ENCODE measurements at places on chromosomes 16 and 17. TPM values are rescaled to one million over a fixed set of nuclear protein-coding genes. Genes with fewer than 3 reads are reported as not detected.

Gene ANKFN1
- not detected for total RNA-seq

Gene DOC2A
- total RNA-seq, result not detected

Gene TBC1D3B
- 14.1 TPM for total RNA-seq

Gene BIRC5
- total RNA-seq, result 53.4 TPM

Gene PRM3
- not detected for total RNA-seq

Gene PYY
- not detected for total RNA-seq

Gene PRSS36
- total RNA-seq, result 2.1 TPM

Gene TUBB3
- 6.6 TPM for total RNA-seq

Gene SPEM1
- not detected for total RNA-seq

Gene PRR11
- total RNA-seq, result 40.6 TPM

Gene MARCHF10
- not detected for total RNA-seq

Gene ST6GALNAC1
- total RNA-seq, result 1.1 TPM

Gene ACBD4
- total RNA-seq, result 12.5 TPM

Gene CCL5
- total RNA-seq, result 112 TPM

Gene PRR29
- 3.0 TPM for total RNA-seq

Gene TEX19
- total RNA-seq, result 0.10 TPM

Gene UNK
- total RNA-seq, result 33.0 TPM

Gene DDX42
- 132 TPM for total RNA-seq

Gene HS3ST3B1
- total RNA-seq, result 53.9 TPM

Gene TNRC6A
- total RNA-seq, result 51.1 TPM

Gene LGALS9B
- 0.59 TPM for total RNA-seq

Gene FAM20A
- not detected for total RNA-seq

Gene NPTX1
- 107 TPM for total RNA-seq

Gene VASN
- 0.10 TPM for total RNA-seq

Gene CMTM3
- 135 TPM for total RNA-seq

Gene TBC1D3H
- total RNA-seq, result not detected

Gene SHCBP1
- 38.4 TPM for total RNA-seq

Gene NTN1
- not detected for total RNA-seq

Gene CHST5
- not detected for total RNA-seq

Gene TMEM235
- total RNA-seq, result not detected

Gene OTOP3
- total RNA-seq, result not detected

Gene FBXL16
- total RNA-seq, result 8.2 TPM

Gene PLXDC1
- 1.9 TPM for total RNA-seq

Gene NPIPA8
- 0.59 TPM for total RNA-seq

Gene GPR142
- not detected for total RNA-seq

Gene HS3ST4
- not detected for total RNA-seq

Gene ATP6V0C
- 113 TPM for total RNA-seq

Gene ATP2A3
- total RNA-seq, result 274 TPM

Gene PTX4
- not detected for total RNA-seq

Gene TBC1D3G
- not detected for total RNA-seq

Gene TRPV3
- total RNA-seq, result 0.20 TPM

Gene CACNG1
- not detected for total RNA-seq

Gene FBF1
- 21.0 TPM for total RNA-seq

Gene NOTUM
- total RNA-seq, result 0.78 TPM

Gene TBC1D3I
- 0.69 TPM for total RNA-seq

Gene VTN
- 0.12 TPM for total RNA-seq

Measured in T-helper 1 cell treated with Interleukin-12 subunit alpha and Interleukin-12 subunit beta and Interleukin-4 antibody, amounts not matched to agents 30 ng/mL and 1 ng/mL, for 36 hours (primary cell).